Gastroesophageal sphincter (tissue), 4 donors: ENCODE measurements at places on chromosomes 3 and 15. TPM values are rescaled to one million over a fixed set of nuclear protein-coding genes. Genes with fewer than 3 reads are reported as not detected.

DNA sequence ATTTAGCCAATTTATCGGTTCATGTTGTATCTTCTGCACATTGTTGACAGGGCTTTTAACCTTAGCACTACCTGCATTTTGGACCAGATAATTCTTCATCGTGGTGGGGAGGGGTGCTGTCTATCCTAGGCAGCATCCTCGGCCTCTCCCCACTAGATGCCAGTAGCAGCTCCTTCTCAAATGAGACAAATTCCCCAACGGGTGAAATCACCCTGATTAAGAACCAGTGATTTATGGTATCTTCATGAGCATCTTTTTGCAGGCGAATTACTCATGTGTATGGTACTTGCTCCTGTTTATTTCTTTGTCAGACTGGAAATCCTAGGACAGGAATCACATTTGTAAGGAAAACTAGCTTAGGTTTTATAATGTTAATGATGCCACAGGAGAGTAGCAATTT is 68.0 kb downstream of the C3orf70 start:
- no peak overlapping the region for H3K27ac ChIP-seq
- H3K4me3 ChIP-seq: no peak overlapping the region
- peaks cover 2% of the 10 kb centered on the region for H3K4me1 ChIP-seq
- peak; percentile 69 for ATAC-seq

- ATAC-seq: no peak
- no peaks in the 10 kb centered on the region for H3K4me1 ChIP-seq
- no peak overlapping the region for H3K27ac ChIP-seq
- no peaks in the 10 kb centered on the region for H3K36me3 ChIP-seq
These were observed 45.4 kb upstream of the DLG1 start for GRCh38 chr3:197343656-197344408.

DNA sequence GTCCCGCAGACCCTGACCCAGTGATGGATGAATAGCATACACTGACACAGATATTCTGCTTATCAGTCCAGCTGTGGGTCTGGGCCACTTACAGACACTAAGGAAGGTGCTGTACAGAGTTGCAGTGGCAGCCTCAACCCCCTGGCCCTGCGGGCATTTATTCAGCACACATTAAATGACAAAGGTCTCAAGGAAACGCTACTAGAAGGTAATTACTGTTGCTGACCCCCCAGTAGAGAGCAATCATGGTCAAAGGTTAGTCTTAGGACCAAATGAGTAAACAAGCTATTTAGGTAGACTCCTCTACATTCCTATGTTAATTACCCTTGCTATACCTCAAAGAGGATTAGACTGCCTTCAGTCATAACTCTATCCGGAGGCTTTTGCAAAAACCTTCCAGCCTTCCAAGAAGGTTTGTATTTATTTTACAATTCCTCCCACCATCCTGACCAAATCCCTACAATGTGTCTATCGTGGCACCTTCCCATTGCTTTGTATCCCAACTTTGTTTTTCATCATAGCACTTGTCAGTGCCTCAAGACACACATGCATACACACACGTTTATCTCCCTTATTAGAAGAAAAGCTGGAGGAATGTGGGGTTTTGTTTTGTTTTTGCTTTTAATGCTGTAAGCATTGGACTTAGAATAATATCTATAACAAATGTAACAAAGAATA is 227.9 kb downstream of the PYDC2 start:
- no peak for ATAC-seq
- H3K27me3 ChIP-seq: no peaks in the 10 kb centered on the region
- no peaks in the 10 kb centered on the region for H3K4me1 ChIP-seq

DNA sequence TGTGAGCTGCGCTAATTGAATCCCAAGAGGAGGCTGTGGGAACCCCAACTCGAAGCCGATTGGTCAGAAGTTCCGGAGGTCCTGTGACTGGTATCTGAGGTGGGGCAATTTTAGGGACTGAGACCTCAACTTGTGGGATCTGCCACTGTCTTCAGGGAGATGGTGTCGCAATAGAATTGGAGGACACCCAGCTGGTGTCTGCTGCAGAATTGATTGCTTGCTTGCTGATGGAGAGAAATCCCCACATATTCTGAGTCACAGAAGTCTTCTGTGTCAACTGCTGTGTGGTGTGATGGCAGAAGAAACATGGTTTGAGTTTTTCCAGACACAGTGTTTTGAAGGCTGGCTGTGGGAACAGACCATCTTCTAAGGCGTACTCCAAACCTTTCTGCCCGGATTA is 99.7 kb upstream of the PLXNA1 start:
- no peaks in the 10 kb centered on the region for H3K4me1 ChIP-seq
- H3K4me3 ChIP-seq: no peak overlapping the region
- no peaks in the 10 kb centered on the region for H3K36me3 ChIP-seq
- no peak overlapping the region for H3K27ac ChIP-seq

GRCh38 chr15:66901336-66902100 is 163.9 kb upstream of the SMAD3 start:
- no peaks in the 10 kb centered on the region for H3K4me1 ChIP-seq
- H3K27me3 ChIP-seq: no peaks in the 10 kb centered on the region
- peak; percentile 38 for ATAC-seq
- peak overlapping the region; percentile 34 for H3K27ac ChIP-seq
- H3K4me3 ChIP-seq: no peak overlapping the region

GRCh38 chr3:178169421-178169820 is 366.8 kb upstream of the KCNMB2 start:
- no peaks in the 10 kb centered on the region for H3K27me3 ChIP-seq
- peaks cover 2% of the 10 kb centered on the region for H3K4me1 ChIP-seq
- no peak for ATAC-seq
- no peak overlapping the region for H3K4me3 ChIP-seq

GRCh38 chr3:173700336-173700735 is 302.8 kb downstream of the NLGN1 start:
- no peak overlapping the region for H3K27ac ChIP-seq
- no peak for ATAC-seq
- H3K4me3 ChIP-seq: no peak overlapping the region
- no peaks in the 10 kb centered on the region for H3K36me3 ChIP-seq

DNA sequence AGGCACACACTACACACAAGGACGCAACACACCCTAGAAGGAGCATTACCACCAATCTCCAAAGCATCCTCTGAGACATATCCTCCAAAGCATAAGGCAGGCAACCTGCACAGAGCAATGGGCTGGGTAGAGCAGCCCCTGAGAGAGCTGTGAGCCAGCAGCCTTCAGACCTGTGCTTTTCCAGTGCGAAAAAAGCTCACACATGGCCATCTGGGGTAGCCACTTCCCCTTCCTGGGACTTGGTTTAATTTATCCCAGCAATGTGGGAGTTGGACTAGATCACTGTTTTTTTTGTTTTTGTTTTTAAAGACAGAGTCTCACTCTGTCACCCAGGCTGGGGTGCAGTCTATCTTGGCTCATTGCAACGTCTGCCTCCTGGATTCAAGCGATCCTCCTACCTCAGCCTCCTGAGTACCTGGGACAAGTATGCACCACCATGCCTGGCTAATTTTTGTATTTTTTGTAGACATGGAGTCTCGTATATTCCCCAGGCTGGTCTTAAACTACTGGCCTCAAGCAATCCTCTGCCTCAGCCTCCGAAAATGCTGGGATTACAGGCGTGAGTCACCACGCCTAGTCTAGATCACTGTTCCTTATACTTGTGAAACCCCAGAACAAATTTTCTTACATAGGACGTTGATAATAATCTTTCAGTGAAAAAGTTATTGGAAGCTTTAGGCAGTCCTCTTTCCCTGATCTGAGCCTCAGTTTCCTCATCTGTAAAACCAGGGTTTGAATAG is 18.9 kb downstream of the PTPN23 start:
- no peak overlapping the region for H3K4me3 ChIP-seq
- no peak for ATAC-seq
- H3K36me3 ChIP-seq: peaks cover 55% of the 10 kb centered on the region
- no peak overlapping the region for H3K27ac ChIP-seq

- ATAC-seq: no peak
- H3K4me1 ChIP-seq: peaks cover 38% of the 10 kb centered on the region
- H3K36me3 ChIP-seq: no peaks in the 10 kb centered on the region
These were observed 24.6 kb upstream of the ZNF280D start for GRCh38 chr15:56757875-56758274.

DNA sequence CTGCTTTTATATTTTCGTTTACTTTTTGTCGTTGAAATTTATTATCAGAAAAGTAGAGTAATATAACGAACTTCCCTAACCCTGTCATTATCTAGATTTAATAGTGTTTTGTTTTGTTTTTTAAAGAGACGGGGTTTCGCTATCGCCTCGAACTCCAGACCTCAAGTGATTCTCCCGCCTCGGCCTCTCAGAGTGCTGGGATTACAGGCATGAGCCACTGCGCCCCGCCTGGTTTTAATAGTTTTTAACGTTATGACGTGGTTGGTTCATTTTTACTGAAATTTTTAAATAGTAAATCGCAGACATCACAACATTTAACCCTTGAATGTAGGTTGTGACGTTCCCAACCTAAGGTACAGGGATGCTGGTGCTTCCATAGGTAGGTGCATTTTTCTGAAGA is 1.0 kb downstream of the NGRN start:
- H3K4me1 ChIP-seq: peaks cover 24% of the 10 kb centered on the region
- no peaks in the 10 kb centered on the region for H3K27me3 ChIP-seq
- ATAC-seq: no peak
- peaks cover 30% of the 10 kb centered on the region for H3K36me3 ChIP-seq
- H3K27ac ChIP-seq: peak overlapping the region; percentile 92
- H3K4me3 ChIP-seq: peak overlapping the region; percentile 86

DNA sequence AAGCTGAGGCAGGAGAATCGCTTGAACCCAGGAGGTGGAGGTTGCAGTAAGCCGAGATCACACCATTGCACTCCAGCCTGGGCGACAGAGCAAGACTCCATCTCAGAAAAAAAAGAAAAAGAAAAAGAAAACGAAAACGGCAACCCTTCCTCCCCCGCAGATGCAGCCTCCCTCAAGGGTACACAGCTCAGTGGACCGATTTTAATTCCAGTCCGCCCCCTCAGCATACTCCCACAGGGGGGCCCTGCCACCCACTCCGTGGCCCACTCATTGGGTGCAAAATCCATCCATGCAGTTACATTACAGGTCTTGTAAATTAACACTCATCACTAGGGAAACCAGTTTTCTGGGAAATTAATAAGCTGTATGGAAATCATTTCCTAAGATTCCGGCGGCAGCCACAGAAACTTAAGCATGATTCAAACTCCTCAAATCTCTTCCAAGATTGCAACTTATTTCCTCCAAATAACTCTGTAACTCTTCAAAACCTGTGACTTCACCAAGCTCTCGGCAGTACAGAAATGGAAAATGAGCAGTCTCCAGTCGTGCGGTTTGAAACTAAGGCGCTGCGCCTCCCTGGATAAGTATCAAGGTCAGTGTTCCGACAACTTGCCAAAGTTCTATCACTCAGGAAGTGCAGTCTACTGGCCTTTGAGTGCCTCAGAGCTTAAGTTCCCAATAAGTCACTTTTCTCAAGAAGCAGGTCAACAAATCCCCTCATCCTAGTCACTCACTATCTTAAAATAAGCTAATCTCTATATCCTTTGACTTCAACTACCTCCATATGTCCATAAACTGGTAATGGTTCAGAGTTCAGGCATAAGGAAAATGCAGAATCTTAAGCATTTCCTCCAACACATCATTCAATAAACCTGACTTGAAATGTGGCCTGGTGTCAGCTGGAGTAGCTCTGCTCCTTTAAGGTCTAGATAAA is 24.7 kb upstream of the KLHL6 start:
- H3K36me3 ChIP-seq: no peaks in the 10 kb centered on the region
- H3K27me3 ChIP-seq: no peaks in the 10 kb centered on the region
- no peak overlapping the region for H3K4me3 ChIP-seq
- ATAC-seq: peak; percentile 40

GRCh38 chr3:78863306-78864203 is 904.2 kb downstream of the ROBO1 start:
- H3K27ac ChIP-seq: no peak overlapping the region
- no peaks in the 10 kb centered on the region for H3K27me3 ChIP-seq
- no peaks in the 10 kb centered on the region for H3K36me3 ChIP-seq

- no peak overlapping the region for H3K27ac ChIP-seq
- H3K27me3 ChIP-seq: no peaks in the 10 kb centered on the region
- H3K4me1 ChIP-seq: peaks cover 7% of the 10 kb centered on the region
- H3K4me3 ChIP-seq: no peak overlapping the region
These were observed 28.4 kb downstream of the ANKRD28 start for GRCh38 chr3:15769256-15769915.

DNA sequence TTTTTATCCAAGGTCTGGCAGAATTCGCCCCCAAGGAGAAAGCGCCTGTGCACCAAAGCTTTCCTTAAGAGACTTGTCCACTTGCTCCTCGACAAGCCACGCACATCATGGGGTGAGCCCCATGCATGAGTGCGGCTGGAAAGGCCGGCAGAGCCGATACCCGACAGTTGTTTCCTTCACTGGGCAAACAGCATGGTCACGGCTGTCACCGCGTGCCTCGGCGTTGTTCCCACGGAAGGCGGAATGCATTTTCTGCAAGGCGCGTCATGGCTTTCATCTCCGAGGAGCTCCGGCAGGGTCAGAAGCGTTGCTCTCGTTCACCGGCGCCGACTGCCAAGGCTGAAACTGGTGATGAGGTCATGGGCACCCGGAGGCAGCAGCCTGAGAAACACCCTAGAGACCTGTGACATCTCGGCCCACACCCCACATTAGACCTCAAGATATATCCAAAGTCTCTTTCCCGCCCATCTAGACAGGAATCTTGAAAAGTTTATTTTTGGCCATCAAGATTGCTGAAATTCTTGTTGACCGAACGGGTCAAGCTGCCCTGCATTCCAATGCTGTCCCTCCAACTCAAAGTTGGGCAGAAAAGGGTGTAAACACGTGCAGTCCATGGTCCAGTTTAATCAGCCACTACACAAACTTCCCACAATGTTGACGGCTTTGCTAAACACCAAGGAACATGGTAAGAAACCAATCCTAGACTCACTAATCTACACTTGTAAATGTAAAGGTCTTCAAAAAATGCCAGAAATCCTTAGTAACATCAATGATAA is 604 bp upstream of the TJP1 start:
- peak overlapping the region; percentile 94 for H3K27ac ChIP-seq
- H3K4me3 ChIP-seq: peak overlapping the region; percentile 89
- H3K27me3 ChIP-seq: no peaks in the 10 kb centered on the region
- peak; percentile 64 for ATAC-seq
- H3K4me1 ChIP-seq: no peaks in the 10 kb centered on the region
- H3K36me3 ChIP-seq: no peaks in the 10 kb centered on the region

GRCh38 chr3:131957980-131958379 is 76.8 kb downstream of the CPNE4 start:
- H3K27ac ChIP-seq: no peak overlapping the region
- H3K36me3 ChIP-seq: no peaks in the 10 kb centered on the region
- peaks cover 11% of the 10 kb centered on the region for H3K27me3 ChIP-seq
- ATAC-seq: no peak

- peak overlapping the region; percentile 60 for H3K27ac ChIP-seq
- ATAC-seq: no peak
- no peaks in the 10 kb centered on the region for H3K36me3 ChIP-seq
- peaks cover 56% of the 10 kb centered on the region for H3K4me1 ChIP-seq
These were observed 25.0 kb upstream of the THBS1 start for GRCh38 chr15:39555885-39556284.

- no peaks in the 10 kb centered on the region for H3K27me3 ChIP-seq
- no peak for ATAC-seq
- no peak overlapping the region for H3K27ac ChIP-seq
- H3K36me3 ChIP-seq: no peaks in the 10 kb centered on the region
- H3K4me3 ChIP-seq: no peak overlapping the region
- peaks cover 20% of the 10 kb centered on the region for H3K4me1 ChIP-seq
These were observed 24.6 kb downstream of the ACSBG1 start for GRCh38 chr15:78209646-78210348.

GRCh38 chr3:127307916-127308315 is 20.1 kb upstream of the PRR20G start:
- no peaks in the 10 kb centered on the region for H3K4me1 ChIP-seq
- H3K36me3 ChIP-seq: no peaks in the 10 kb centered on the region
- no peak overlapping the region for H3K27ac ChIP-seq
- ATAC-seq: no peak
- peaks cover 39% of the 10 kb centered on the region for H3K27me3 ChIP-seq
- no peak overlapping the region for H3K4me3 ChIP-seq

RARRES1 gene
- 24.5 TPM for total RNA-seq

CYP1A1 gene
- total RNA-seq: not detected

LSAMP gene
- 1.5 TPM for total RNA-seq

ARRDC4 gene
- total RNA-seq: 49.5 TPM

BTLA gene
- 0.08 TPM for total RNA-seq

GRK7 gene
- not detected for total RNA-seq

GP5 gene
- total RNA-seq: not detected
